Urinary bladder (tissue), 4 donors: ENCODE measurements at places on chromosomes 6 and 20.

DNA sequence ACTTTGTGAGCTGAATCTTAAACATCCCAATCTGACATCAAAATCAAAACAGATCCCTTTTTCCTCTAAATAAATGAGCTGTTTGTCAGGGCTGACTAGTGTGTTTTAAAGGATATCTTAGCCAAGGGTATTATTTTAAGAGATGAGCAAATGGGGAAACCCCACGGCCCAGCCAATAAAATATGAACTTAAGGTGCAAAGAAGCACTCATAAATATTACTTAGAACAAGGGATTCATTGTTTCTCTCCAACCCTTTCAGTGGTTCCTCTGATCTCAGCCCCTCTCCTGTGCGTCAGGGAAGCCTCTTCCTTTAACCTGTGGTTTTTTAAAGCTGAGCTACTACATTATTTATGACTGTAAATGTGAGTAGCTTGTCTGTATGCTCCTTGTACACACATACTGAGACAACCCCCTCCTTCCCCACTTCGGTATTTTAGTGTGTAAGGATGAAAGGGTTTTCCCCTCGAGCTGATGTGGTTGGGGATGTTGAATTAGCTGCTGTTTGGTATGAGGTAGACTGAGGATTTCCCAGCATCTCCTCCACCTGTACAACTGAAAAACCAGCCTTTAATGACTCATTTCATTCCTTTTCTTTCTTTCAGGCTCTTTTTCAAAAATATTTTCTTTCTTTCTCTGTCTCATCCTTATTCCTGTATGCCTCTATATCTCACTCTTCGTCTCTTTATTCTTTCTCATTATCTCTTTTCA is 6.5 kb downstream of the BMP5 start:
- no peak for DNase-seq

DNA sequence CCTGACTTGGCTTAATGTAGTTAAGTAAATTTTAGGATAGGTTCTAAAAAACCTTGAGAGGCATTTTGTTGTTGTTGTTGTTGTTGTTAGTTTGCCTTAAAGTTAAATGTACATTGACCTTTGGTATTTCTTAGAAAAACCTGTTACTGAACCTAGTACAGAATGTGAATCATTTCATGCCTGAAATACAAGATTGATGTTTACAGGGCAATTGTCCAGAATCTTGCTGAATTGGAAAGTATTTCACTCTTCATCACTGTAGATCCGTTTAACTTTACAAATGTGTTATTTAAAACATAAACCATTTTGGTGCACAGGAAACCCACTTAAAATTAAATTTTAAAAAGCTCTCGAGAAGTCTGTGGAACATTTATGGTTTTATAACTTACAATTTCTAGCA is 75.0 kb downstream of the CEP57L1 start:
- DNase-seq: no peak

DNA sequence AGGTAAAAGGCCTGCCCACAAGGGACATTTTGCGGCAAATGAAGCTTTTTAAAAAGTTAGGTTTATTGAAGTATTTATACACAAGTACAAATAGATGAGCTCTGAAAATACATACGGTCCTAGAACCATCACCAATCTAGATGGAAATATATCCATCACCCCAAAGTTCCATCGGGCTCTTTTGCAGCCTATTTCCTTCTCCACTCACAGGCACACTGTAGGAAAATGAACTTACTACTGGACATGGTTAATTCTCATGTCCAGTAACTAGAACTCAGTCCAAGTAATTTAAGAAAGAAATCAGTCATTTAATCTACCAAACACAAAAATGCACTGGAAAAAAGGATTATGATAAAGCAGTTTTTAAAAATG is 6.2 kb downstream of the PCNA start:
- DNase-seq: no peak

GRCh38 chr20:383889-384288 is 3.3 kb downstream of the TRIB3 start:
- DNase-seq: no peak

- no peak for DNase-seq
Measured at GRCh38 chr6:80468398-80468797, 361.9 kb downstream of the BCKDHB start.

- DNase-seq: peak; percentile 28
Measured at GRCh38 chr6:53651764-53652401, 13.7 kb downstream of the KLHL31 start.

- DNase-seq: no peak
Measured at GRCh38 chr6:160058603-160059215, 62.9 kb upstream of the SLC22A1 start.

DNA sequence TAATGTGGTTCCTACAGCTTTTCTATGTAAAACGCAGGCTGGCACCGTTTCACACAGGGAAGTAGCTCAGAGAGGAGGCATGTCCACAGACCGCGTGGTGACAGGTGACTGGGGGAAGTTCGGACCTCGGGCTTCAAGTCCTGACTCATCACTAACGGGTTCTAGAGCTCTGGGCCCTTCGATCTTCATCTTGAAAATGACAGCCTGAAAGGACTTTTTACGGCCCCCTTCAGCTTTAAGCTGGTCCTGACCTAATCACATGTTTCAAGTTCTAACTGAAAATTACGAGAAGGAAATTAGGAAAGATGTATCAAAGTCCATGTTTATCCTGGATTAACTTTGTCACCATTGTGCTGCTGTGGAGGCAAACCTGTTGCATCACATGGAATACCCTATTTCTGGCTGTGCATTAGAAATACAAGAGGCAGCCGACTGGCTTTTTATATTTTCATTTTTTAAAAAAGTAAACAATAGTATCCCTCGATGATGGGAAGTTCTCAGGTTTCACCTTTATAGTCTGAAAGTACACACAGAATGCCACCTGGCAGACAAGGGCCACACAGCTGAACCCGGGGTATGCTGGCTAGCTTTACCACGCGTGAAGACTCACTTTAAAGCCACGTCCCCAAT is 2.0 kb downstream of the MAN1A1 start:
- no peak for DNase-seq

DNA sequence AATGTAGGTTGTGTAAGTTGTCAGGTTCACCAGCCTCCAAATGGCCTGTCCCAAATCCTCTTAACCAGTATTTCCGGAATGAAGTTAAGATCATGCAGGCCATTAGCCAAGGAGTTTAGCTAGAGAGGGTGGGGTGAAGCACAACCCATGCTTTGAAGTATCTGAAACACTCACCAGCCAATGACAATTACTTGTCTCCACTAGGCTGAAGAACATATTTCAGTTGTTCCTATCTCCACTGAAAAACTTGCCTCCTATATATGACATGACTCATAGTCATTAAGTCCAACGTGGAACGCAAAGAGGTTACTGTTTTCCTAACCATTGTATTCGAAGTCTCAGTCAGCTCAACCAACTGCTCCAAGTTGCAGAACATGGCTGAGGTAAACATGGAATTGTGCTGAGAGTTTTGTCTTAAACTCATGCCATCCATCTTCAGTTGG is 37.4 kb upstream of the TNFAIP3 start:
- DNase-seq: no peak

- DNase-seq: no peak
Measured at GRCh38 chr6:5199702-5200101, 61.0 kb downstream of the LYRM4 start.
